ENCODE measurements at places on chromosomes 2 and 18.

- peak; percentile 6 for DNase-seq
These were observed 912 bp upstream of the FBXO11 start for GRCh38 chr2:47907039-47907781.

DNA sequence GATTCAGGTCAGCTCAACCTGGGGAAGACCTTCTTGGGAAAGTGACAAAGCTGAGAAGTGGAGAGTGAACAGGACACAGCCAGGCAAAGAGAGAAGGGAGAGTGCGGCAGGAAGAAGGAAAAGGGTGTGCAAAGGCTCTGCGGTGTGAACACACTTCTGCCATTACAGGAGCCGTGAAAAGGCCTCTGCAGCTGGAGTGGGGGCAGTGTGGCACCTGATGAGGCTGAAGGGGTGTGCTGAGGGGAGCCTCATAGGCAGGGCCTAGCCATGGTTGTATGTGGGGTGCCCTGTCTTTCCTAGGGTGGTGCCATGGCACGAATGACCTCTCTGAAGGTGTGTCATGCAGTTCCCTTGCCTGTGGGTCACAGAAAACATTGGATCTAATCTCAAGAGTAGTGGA, 347.6 kb downstream of the CYRIA start:
- DNase-seq, result no peak

DNA sequence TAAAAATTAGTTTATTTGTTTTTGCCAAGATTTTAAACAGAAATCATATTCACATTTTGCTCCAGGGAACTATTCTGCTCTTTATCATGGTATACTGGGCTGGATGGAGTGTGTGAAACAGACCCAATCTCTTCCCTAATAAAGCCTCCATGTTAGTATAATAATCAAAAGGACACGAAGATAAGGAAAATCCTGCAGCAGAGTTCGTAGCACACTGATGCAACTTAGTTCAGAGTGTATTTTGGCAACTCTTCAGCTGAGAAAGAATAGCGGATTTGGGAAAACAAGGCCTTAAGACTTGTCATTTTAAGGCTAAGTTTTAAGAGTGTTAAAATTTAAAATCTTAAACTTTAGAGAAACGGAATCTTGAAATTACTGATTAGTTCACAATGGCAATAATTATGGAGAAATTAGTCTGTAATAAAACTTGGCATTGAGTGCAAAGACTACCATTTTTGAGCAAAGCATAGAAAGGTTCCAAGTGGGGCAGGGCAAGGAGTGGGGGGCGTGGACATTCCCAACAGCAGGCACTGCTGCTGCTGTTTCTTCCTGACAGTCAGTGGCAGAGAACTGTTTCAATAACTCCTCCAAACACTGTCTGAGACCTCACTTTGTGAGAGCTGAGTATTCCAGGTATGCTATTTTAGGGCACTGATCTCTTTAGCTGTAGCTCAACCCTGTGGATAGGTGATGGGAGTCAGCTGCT, 225.0 kb downstream of the HRH4 start:
- DNase-seq, result no peak

DNA sequence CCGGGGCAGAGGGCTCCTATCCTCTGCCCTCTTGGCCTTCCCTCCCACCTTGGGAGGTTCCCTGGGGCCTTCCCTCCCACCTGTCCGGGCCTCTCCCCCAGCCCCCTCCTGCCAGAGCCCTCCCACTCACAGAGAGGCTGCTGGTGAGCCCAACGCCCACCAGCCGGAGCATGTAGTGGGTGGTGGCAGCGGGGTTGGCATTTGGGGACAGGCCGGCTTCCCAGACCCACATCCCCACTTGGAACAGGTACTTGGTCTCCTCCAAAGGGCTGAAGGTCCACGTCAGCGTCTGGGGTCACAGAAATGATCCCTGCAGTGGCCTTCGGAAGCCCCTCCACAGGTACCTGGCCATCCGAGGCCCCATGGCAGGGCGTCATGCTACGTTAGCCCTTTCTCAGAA, 19.3 kb downstream of the CFAP65 start:
- DNase-seq, result no peak
